G401 (cell line): ENCODE measurements at places on chromosomes 4 and X.

- no peak for DNase-seq
Observed at GRCh38 chrX:153494541-153495361, at the start of gene BGN. Gene BGN (plus strand): TSS chrX:153494980. CDS start chrX:153504632, 9,652 bp downstream.

GRCh38 chr4:52676536-52676935 is 17.4 kb upstream of the USP46 start:
- no peak for DNase-seq

DNA sequence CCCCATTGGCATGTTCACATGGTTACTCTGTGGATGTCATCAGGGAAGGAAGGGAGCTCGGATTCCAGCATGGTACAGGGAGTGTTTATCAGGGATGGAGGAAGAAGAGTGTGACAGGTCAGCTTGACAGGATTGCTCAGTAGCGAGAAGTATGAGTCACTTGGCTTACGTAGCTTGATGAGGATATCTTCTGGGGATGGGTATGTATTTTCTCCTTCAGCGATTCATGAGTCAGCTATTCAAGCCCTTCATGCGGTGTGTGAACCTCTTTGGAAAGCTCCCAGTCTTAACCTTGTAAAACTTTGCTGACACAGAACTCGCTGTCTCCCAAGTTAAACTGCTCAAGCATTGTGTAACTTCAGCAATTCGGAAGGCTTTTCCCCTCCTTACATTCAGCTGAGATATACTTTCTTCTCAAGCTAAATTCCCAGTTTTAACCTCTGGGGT is 275.4 kb downstream of the ARHGAP10 start:
- no peak for DNase-seq

GRCh38 chr4:148151806-148152205 is 290.4 kb downstream of the NR3C2 start:
- no peak for DNase-seq

DNA sequence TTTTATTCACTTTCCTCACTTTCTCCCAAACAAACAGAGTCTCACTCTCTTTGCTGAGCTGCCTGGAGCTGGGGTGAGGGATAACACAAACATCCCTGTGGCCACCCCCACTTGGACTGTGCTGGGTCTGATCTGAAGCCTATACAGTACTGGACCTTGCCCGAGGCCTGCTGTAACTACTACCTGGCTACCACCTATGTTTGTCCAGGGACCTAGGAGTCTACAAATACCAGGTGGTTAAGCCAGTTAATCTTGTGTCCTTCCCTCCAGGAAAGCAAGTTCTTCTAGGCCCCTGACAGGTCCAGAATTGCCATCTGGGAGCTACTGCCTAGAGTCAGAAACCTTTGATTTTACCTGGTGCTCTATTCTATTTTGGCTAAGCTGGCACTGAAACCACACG is 87.3 kb downstream of the RTL3 start:
- DNase-seq, result no peak

GRCh38 chrX:130952266-130953043 is 49.4 kb upstream of the ENOX2 start:
- no peak for DNase-seq

DNA sequence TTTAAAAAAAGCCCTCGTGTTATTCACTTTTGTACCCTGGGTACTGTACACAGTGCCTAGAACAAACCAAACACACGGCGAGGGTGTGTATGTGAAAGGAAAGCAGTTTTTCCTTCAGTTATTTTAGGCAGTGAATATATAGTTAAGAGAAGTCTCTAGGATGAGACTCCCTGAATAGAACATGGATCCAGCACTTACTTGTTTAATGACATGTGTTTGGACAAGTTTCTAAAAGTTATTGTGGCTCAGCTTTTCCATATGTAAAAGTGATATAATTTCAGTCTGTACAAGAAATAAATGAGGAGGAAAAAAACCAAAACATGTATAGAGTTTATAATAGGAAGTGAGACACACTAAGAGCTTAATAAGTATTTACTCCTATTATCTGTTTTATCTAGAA is 273.2 kb downstream of the ADGRL3 start:
- DNase-seq, result no peak

- DNase-seq, result no peak
Observed at GRCh38 chrX:38271154-38271716, 50.6 kb upstream of the SRPX start.

- DNase-seq, result no peak
Observed at GRCh38 chr4:70703619-70704214, 15.4 kb downstream of the UTP3 start.

DNA sequence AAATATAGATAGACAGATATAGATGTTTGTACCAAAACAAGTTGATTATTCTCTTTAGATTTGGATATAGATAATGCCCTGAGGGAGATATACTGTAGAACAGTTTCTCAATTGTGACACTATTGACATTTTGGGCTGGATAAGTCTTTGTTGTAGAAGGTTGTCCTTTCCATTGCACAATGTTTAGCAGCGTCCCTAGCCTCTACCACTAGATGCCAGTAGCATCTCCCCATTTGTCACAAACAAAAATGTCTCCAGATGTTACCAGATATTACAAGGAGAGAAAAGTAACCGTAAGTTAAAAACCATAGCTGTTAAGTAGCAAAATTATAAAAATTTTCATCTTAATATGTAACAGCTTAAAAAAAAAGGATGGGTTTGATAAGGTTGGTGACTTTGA is 2595.3 kb downstream of the ARAP2 start:
- no peak for DNase-seq

DNA sequence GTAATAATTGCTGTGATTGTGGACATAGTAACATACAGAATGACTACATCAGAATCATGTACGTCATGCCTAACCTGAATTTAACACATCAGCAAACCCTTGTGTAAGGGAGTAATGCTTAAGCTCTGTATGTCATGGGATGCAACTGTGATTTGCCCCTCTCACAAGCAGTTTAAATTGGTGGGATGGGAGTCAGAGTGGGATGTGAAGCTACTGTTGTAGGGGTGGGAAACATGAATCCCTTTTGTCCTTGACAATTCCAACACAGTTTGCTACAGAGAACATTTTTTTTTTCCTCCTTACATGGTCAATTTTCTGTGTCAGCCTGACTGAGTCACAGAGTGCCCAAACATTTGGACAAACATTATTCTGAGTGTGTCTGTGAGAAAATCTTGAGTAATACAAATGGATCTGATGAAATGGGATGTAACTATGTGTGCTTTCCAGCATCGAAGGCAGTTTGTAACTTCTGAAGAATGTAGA is 392.8 kb downstream of the GPM6A start:
- no peak for DNase-seq

GRCh38 chr4:76012388-76012801 is 5.1 kb upstream of the CXCL9 start:
- no peak for DNase-seq

GRCh38 chr4:162684998-162685397 is 481.7 kb downstream of the NAF1 start:
- DNase-seq, result no peak

DNA sequence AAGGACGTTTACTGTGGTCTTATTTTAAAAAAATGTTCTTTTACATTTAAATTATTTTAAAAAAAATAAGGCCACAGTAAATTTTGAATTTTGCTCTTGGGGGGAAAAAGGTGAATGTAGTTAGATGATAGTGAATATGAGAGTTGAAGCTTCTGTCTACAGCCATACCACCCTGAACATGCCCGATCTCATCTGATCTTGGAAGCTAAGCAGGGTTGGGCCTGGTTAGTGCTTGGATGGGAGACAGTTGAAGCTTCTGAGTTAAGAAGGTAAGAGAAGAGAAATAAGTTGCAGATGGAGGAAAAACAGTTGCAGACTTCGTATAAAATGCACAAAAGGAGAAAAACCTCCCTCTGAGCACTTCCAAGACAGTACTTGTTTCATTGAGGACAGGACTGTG is 115.6 kb upstream of the NR3C2 start:
- no peak for DNase-seq

- DNase-seq, result no peak
Observed at GRCh38 chrX:154012336-154012991, 7.2 kb downstream of the IRAK1 start.
